Lung (tissue), 17 donors: ENCODE measurements at places on chromosomes 6 and 20. TPM values are rescaled to one million over a fixed set of nuclear protein-coding genes. Genes with fewer than 3 reads are reported as not detected.

The SNX3 gene
- 124 TPM for total RNA-seq

The HCRTR2 gene
- total RNA-seq: not detected

The MOXD1 gene
- 30.8 TPM for total RNA-seq

The RIMS4 gene
- 5.6 TPM for total RNA-seq

The PCMTD2 gene
- 123 TPM for total RNA-seq

- no peak for DNase-seq
- H3K27ac ChIP-seq: no peak overlapping the region
- peaks cover 65% of the 10 kb centered on the region for H3K27me3 ChIP-seq
- H3K4me1 ChIP-seq: peaks cover 3% of the 10 kb centered on the region
- H3K4me3 ChIP-seq: no peak overlapping the region
- H3K36me3 ChIP-seq: no peaks in the 10 kb centered on the region
Measured at GRCh38 chr6:29796026-29796425, 31.6 kb upstream of the HLA-G start.

DNA sequence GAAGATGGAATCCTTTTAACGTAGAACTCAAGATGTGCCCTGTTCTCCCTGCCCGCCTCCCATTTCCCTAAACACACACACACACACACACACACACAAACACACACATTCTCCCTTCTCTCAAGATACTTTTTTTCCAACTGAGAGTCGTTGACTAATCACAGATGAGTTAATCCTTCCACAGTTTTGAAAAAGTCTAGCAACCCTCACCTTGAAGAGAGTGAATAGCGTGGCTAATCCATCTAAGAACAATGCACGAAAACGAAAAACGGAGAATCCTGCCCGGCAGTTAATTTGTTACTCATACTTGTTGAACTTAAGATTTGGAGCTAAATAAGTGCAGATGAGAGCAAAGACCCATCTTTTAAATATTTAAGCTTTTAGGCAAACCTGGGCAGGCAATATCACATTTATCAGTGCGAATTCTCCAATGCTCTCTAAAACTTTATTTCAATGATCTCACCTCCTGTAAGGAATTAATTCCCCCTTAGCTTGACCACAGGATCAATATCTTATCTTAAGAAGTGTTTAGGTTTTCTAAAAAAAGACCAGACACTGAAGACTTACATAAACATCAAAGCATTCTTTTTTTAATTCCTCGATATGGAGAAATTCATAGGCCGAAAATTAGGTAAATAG, 1.1 kb downstream of the AGPAT4 start:
- no peaks in the 10 kb centered on the region for H3K4me1 ChIP-seq
- peak; percentile 72 for DNase-seq
- no peak overlapping the region for H3K4me3 ChIP-seq

DNA sequence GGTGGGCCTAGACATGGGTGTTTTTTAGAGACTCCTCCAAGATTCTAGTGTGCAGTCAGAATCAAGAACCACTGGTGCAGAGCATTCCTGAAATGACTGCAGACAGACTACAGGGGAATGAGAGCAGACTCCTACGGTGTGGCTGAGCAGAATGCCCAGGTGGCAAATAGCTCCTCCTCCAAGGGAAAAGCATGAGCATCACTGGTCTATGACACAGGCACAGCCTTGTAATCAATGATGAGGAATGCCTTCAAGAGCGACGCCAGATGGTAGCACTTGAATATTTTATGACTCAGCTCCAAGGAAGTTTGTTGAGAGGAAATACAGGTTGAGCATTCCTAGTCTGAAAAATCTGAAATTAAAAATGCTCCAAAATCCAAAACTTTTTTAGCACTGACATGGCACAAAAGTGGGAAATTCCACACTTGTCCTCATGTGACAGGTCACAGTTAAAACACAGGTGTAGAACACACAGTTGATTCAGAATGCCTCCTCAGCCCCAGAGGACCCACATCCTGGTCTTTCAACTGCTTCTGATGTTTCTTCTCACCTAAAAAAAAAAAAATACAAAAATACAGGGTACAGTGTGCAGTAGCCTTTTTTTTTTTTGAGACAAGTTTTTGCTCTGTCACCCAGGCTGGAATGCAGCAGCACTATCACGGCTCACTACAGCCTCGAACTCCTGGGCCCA, 10.6 kb upstream of the FAM8A1 start:
- no peaks in the 10 kb centered on the region for H3K36me3 ChIP-seq
- no peaks in the 10 kb centered on the region for H3K27me3 ChIP-seq
- no peak overlapping the region for H3K4me3 ChIP-seq
- H3K4me1 ChIP-seq: no peaks in the 10 kb centered on the region
- no peak overlapping the region for H3K27ac ChIP-seq

DNA sequence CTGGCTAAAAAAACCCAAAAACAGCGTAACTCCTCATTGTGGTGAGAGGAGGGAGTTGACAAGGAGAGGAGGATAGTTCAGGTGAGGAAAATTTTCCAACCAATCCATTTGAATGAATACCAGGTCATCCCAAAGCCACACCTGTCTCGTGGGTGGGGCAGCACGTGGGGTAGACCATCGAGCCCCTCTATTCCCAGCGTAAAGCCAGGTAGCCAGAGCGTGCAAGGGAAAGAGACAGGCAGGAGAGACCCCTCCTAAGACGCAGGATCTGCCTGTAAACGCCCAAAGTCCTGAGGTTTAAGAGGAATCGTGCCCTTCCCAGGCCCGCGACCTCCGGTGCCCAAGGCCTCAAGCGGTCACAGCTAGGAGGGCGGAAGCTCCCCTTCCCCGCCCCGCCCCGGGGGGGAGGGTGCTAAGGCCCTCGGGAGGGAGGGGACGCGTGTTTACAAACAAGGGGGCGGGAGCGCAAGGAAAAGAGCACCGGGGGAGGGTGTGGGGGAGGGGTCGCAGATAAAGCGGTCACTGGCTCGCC, 712 bp downstream of the RXRB start:
- H3K27me3 ChIP-seq: no peaks in the 10 kb centered on the region
- DNase-seq: peak; percentile 68
- H3K27ac ChIP-seq: peak overlapping the region; percentile 95
- peaks cover 39% of the 10 kb centered on the region for H3K36me3 ChIP-seq

GRCh38 chr20:52305024-52305645, 113.6 kb upstream of the ZFP64 start:
- no peak for DNase-seq
- no peaks in the 10 kb centered on the region for H3K27me3 ChIP-seq
- no peaks in the 10 kb centered on the region for H3K36me3 ChIP-seq

- H3K36me3 ChIP-seq: no peaks in the 10 kb centered on the region
- no peak overlapping the region for H3K27ac ChIP-seq
- H3K4me3 ChIP-seq: no peak overlapping the region
Measured at GRCh38 chr6:122878796-122879195, 89.7 kb downstream of the SMPDL3A start.

GRCh38 chr20:43386878-43387277, 70.8 kb upstream of the SRSF6 start:
- H3K27ac ChIP-seq: no peak overlapping the region
- no peaks in the 10 kb centered on the region for H3K36me3 ChIP-seq
- no peak overlapping the region for H3K4me3 ChIP-seq

- no peak for DNase-seq
- H3K36me3 ChIP-seq: peaks cover 49% of the 10 kb centered on the region
- H3K27me3 ChIP-seq: no peaks in the 10 kb centered on the region
- H3K4me3 ChIP-seq: no peak overlapping the region
Measured at GRCh38 chr6:111276335-111276734, 189.0 kb downstream of the SLC16A10 start.

- peaks cover 2% of the 10 kb centered on the region for H3K4me1 ChIP-seq
- H3K27me3 ChIP-seq: no peaks in the 10 kb centered on the region
- peak overlapping the region; percentile 52 for H3K27ac ChIP-seq
- H3K4me3 ChIP-seq: no peak overlapping the region
- H3K36me3 ChIP-seq: no peaks in the 10 kb centered on the region
- no peak for DNase-seq
Measured at GRCh38 chr6:44235269-44235668, 11.6 kb upstream of the HSP90AB1 start.

DNA sequence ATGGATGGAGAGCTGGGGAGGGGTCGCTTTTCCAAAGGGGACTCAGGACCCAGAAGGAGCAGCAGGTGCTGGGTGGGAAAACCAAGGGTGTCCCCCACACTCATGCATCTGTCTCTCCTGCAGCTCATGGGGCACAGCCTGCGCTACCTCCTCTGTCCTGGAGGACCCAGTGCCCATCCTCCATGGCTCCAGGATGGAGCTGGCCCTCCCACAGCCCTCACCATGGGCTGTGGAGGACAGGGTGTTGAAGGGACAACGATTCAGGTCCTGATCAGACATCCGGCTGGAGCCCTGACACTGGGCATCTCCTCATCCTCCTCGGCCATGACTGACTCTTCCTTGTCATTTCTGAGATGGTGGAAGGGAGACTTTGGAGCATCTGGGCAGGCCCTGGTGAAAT, 97.9 kb upstream of the SULF2 start:
- no peak overlapping the region for H3K27ac ChIP-seq
- H3K4me1 ChIP-seq: no peaks in the 10 kb centered on the region
- H3K4me3 ChIP-seq: no peak overlapping the region
- DNase-seq: no peak
- H3K36me3 ChIP-seq: no peaks in the 10 kb centered on the region

GRCh38 chr6:70131528-70131927, 171.4 kb downstream of the COL9A1 start:
- DNase-seq: no peak
- no peak overlapping the region for H3K4me3 ChIP-seq
- H3K27me3 ChIP-seq: no peaks in the 10 kb centered on the region
- H3K36me3 ChIP-seq: no peaks in the 10 kb centered on the region

- peaks cover 1% of the 10 kb centered on the region for H3K4me1 ChIP-seq
- H3K36me3 ChIP-seq: no peaks in the 10 kb centered on the region
- no peak overlapping the region for H3K27ac ChIP-seq
Measured at GRCh38 chr6:118288355-118289124, 259.6 kb upstream of the PLN start.
